ENCODE measurements at places on chromosomes 7 and 10.

DNA sequence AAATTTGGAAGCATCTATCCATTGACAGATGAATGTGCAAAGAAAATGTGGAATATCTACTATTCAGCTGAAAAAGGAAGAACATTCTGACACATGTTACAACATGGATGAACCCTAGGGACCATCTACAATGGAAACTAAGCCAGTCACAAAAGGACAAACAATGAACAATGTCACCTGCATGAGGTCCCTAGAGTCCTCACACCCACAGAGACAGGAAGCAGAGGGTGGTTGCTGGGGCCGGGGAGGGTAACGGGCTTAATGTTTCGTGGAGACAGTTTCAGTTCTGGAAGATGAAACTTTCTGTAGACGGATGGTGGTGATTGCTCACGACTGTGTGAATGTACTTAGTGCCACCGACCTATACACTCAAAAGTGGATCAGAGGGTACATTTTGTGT lies 282.9 kb downstream of the ADARB2 start:
- no peak for DNase-seq

DNA sequence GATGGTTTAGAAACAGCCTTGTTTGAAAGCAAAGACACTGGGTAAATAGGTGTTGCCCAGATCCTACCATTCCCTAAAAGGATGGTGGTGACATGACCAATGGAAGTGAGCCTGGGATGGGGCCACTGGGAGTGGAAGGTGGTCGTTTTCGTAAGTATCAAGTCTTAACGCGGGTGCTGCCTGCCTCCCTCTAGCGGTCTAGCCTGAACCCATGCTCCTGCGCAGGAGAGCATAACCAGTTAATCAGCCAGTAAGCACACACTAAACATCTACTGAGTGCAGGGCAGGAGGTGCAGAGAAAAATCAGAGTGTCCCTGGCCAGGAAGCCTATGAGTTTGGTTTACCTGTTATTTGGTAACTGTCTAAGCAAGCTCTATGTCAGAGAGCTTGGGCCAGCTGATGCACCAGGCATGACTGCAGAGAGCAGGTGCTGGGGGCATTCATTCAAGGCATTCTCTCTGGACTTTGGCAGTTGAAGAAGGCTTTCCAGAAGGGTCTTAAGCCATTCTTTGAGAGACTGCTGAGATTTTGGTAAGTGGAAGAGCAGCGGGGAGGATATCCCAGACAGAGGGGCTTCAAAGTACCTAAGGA lies 930 bp downstream of the GARIN1A start:
- no peak for DNase-seq

DNA sequence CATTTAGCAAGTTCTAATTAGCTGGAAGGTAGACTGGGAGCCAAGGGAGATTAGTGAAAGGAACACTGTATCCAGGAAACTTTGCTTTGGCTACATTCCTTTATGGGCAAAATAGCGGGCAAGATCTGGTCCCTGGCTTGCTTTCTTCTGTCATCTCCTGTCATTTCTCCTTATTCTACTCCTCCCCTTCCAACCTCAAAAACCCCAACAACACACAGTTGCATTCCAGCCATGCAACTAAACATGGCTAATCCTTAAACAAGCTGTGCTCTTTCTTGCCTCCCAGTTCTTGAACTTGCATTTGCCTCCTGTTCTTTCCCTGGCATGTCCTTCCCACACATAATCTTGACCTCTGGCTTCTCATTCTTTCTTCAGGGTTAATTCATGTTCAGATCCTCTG lies 59.5 kb upstream of the CDCA7L start:
- DNase-seq, result no peak

DNA sequence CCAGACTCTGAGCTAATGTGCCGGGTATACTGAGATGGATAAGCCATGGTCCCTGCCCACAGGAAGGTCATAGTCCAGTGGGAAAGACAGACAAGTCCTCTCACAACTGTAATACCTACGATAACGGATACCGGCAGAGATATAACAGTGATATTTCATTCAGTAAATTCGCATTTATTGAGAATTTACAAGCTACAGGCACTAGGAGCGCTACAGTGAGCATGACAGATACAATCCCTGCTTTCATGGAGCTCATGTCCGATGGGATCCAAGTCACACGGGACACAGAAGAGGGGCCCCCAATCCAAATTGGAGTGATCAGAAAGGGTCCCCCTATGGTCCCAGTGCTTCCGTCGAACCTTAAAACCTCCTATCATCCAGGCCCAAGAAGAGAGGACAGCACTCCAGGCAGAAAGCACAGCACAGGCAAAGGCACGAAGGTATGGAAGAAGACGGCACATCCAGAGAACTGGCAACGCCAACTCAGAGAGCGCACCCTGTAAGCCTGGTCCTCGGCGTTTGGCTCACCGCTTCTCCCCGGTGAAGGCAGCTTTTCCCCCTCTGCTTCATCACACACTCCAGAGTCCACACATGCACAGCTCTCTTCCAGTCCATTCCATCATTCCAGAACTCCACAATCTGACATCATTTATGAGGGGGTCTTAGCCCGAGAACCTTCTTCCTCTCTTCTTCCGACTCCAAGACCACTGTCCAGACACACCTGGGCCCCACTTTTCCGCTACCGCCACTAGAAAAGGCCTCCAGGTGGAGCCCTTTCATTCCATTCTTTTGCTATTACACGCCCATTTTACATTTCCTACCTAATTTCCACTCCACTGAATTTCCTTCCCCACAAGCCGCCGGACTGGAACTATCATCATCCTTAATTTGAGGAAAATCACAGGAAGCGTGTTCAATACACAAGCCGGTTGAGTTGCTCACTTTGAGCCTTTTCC lies 47.8 kb upstream of the NKX2-3 start:
- no peak for DNase-seq

DNA sequence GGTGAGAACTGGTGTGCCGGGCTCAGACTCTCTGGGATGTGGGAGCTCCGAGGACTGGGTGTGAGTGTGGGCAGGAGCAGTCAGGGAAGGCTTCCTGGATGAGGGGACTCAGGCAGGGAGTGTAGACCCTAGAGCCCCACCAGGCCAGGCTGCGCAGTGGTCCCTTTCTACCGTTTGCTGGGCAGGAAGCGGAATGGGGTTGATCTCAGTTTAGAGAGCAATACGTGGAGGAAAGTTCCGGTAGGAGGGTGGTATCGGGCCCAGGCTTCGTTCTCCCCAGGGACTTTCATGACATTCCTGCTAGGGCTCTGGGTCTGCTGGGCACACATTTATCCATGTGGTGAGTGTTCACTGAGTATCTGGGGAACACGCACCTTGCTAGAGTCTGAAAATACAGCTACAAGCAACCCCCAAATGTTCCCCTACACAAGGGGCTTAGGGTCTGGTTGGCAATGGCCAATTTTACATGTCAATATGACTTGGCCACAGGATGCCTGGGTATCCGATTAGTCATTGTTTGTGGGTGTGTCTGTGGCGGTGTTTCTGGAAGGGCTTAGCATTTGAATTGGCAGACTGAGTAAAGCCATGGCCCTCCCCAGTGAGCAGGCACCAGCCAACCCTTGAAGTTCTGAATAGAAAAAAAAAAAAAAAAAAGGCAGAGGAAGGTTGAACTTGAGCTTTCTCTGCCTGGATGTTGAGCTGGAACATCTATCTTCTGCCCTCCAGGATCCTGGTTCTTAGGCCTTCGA lies 20.8 kb downstream of the GHRHR start:
- DNase-seq, result no peak

- DNase-seq, result no peak
Measured at GRCh38 chr7:27885652-27886051, 145.7 kb downstream of the TAX1BP1 start.

DNA sequence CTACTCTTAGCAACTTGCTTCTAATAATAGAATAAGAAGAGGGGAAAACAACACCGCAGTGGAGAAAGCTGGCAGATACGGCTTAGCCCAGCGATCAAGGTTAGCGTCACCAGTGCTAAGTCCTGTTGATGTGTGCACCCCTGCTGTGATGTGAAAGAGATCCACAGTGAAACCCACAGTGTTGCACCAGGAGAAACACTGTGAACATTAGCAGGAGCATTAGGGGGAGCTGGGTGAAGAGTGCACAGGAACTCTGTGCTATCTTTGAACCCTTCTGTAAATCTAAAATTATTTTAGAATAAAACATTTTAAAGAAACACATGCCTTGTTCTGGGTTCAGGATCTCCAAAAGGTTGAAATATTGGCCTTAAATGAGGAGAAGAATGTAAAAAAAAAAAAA lies 154.1 kb upstream of the UNC5B start:
- DNase-seq, result no peak

- no peak for DNase-seq
Measured at GRCh38 chr10:128416231-128416630, 290.0 kb upstream of the MKI67 start.

All from stimulated activated CD8-positive, alpha-beta memory T cell treated with anti-CD3 and anti-CD28 coated beads, Interleukin-4, amount 100 ng/mL, for 24 hours (primary cell).